ENCODE measurements at places on chromosomes 6 and 20.

GRCh38 chr6:18400831-18401446 is 13.8 kb downstream of the RNF144B start:
- DNase-seq, result no peak

DNA sequence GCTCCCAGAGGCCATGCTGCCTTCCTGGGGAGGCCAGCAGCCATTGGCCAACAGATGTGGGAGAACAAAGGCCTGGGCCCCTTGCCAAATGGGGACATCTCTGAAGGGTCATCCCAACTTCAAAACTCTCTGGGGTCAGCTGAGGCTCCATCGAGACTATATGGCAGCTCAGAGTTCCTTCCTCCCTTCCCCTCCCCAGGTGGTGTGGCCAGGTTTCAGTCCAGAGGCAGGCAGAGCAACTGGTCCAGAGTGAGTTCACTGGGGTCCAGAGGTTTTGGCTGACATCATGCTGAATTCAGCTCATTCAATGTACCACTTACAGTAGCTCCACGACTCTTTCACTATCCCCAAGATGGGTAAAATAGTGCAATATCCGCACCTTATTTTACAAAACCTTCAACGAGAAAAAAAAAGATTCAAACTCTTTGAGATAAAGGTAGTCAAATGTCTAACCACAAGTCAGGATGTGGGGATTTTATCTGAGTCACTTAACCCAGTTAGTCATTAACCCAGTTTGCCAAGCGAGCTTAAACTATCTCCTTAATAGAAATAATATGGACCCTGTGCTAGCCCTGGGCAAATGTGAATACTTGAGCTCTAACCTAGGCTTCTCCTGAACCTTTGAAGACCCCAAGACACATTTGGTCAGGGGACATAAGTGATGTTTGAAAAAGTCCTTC is 108.4 kb upstream of the PLEKHG1 start:
- no peak for DNase-seq

- no peak for DNase-seq
Measured at GRCh38 chr20:56409521-56409920, 2.5 kb upstream of the CASS4 start.

DNA sequence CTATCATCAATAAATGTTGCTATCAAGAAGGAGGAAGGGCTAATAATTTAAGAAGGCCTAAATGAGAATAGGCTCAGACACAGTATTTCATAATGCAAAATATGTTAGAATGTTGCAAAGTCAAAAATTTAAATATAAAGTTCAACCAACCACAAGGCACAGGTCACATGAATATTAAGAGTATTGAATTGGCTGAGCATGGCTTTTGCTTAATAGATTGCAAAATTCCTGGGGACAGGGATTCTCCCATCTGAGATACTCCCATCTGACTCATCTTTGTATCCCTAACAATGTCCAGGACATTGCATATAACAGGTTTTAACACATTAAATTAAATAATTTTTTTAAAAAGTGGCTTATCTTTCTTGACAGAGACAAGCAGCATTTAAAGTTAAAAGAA is 32.9 kb upstream of the UTRN start:
- DNase-seq, result no peak

GRCh38 chr6:153673750-153674149 is 365.3 kb upstream of the OPRM1 start:
- DNase-seq, result no peak

All from eye (tissue), 1 donor.